ENCODE measurements at places on chromosomes 6 and 20.

DNA sequence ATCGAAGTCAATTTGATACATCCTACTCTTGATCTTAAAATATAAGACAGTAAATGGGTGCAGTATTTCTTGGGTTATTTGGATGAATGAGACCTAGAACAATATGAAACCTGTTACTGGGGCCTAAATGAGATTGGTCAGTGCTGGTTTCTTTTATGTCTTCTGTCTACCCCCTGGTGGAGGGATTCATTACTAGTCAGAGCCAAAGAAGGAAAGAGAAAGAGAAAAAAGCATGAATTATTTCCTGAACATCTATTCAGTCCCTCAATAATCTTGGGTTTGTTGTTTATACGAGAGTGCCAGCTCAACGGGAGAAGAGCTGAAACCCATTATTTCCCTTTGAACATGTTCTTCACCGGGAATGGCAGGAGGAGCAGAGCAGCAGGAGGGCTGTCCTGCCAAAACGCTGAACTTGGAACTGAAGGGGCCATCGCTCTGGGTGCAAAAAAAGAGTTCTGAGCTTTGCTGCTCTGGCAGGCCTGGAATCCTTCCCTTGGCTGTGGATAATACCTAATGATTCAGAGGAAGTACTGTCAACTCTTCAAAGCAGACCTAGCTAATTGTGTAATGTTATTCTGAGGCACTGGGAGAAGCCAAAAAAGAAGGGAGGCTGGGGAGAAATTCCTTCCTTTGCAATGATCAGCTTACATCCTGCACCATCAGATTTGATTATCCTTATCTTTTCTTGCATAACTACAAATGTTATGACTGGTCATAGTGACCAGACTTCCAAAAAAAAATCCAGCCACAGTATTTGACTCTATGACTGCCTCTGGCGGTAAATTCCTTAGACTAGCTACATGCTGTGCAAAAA lies 72.0 kb downstream of the BLOC1S5 start:
- DNase-seq: no peak

DNA sequence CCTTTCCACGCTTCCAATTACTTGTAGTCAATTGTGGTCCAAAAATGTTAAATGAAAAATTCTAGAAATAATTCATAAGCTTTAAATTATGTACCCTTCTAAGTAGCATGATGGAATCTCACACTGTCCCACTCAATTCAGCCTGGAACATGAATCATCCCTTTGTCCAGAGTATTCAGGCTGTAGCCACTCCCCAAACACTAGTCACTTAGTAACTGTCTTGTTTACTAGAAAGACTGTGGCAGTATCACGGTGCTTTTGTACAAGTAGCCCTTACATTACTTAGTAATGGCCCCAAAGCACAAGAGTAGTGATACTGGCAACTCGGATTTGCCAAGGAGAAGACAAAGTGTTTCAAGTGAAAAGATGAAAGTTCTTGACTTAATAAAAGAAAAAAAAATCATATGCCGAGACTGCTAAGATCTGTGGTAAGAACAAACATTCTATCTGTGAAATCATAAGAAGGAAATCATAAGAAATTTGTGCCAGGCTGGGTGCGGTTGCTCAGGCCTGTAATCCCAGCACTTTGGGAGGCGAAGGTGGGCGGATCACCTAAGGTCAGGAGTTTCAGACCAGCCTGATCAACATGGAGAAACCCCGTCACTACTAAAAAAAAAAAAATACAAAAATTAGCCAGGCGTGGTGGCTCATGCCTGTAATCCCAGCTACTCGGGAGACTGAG lies 168.5 kb upstream of the SIM1 start:
- no peak for DNase-seq

DNA sequence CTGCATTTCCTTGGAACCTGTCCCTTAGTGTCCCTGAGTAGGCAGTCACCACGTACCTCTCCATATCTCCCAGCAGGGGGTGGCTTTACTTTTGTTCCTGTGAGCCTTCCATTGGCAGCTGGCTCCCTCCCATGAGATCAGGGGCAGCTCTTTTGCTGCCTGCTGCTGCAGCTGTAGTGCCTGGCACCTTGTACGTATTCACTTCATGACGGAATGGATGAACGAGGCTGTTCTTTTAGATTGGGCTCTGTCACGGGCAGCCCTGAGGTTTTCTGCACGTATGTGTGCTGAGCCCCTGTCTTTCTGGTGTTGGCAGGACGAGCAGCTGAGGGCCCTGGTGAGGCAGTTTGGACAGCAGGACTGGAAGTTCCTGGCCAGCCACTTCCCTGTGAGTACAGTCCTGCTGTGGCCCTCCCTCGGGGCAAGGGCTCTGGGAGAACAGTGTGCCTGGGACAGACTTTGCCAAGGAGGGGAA lies 14.6 kb downstream of the MYBL2 start:
- no peak for DNase-seq

GRCh38 chr20:56420940-56421688 lies 9.1 kb downstream of the CASS4 start:
- no peak for DNase-seq

DNA sequence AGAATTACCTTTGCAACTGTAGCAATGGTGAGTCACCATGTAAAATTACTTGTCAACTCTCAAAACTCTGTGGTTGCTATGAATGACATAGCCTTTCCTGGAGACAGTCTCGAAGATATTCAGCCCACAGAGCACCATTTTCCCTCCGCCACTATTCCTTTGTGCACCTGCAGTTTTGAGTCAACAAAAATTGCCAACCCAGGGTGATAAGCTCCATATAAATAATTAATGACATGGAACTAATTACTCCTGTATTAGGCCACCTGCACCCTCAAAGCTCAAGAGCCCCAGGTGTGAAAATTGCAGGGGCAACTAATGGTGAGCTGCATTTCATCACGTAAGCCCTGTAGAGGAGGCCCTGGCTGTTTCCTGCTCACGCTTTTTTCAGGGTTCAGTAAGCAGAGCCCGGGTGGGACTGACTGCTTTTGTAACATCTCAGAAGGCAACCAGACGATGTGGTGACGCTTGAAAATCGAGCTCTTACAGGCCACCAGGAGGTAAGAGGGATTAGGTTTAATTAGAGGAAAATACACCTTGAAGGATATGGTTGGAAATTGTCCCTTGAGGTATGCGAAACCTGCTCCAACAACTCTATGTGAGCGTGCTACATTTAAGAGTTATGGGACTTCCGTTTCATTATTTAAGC lies 70.8 kb downstream of the BMP2 start:
- no peak for DNase-seq

- no peak for DNase-seq
Measured at GRCh38 chr6:48735846-48736245, 624.8 kb upstream of the PTCHD4 start.

- DNase-seq: no peak
Measured at GRCh38 chr20:32586291-32586690, 1.2 kb upstream of the NOL4L start.

- DNase-seq: no peak
Measured at GRCh38 chr6:21521276-21521675, 72.3 kb upstream of the SOX4 start.

DNA sequence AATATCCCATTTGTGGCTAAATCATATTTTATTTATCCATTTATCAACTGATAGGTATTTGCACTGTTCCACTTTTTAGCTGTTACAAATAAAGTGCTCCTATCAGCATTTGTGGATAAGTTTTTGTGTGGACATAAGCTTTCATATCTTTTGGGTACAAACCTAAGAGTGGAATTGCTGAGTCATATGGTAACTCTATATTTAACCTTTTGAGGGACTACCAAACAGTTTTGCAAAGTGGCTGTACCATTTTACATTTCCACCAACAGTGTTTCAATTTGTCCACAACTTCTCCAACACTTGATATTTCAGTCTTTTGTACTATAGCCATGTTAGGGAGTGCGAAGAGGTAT lies 23.6 kb upstream of the ECHDC1 start:
- DNase-seq: no peak

GRCh38 chr6:84228198-84228543 lies 728 bp upstream of the CEP162 start:
- no peak for DNase-seq

DNA sequence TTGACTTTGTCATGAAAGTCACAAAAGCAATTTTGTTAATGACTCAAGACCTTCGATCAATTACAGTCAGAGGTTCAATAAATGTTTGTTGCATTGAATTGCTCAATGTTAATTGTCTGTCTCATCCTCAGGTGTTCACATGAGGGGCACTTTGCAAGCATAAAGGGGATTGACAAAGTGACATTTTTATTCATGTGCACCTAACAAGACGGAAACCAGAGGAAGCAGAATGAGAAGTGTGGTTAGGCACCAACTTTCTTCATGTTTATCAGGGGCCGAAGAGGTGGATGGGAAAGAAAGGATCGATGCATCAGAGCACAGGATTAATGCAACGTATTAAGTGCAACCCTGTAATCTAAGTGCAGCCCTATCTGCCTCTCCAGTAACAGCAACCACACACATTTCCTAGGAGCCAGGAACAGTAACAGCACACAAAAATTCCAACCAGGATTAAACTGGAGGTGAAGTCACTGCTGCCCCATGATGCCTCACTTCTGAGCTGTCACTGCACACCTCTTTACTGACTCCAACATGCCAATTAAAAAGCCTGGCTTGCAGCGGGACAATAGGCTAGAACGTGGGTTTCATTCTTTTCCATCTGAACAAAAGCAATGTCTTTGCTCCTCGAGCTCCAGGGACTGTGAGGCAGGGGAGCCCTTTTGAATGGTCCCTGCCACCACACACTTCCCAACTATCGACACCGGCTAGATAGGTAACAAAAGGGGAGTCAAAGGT lies 262.7 kb downstream of the CD83 start:
- DNase-seq: no peak

DNA sequence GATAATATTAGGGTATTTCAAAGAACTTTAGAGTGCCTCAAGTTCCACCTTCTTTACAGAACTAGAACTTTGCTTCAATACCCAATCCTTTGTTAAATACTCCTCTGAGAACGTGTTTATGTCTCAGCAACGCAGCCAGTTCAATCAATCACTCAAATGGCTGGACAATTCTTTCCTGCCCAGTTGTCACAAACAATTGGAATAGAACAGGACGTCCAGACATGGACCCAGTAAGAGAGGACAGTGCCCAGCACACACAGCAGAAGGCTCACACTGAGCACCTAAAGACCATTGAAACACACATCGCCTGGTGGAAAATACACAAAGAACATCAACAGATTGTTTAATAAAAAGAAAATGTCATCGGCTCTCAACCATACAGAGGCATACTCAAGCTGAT lies 140.6 kb downstream of the TTLL2 start:
- no peak for DNase-seq

- DNase-seq: no peak
Measured at GRCh38 chr20:31260326-31260932, 3.0 kb downstream of the DEFB115 start.

DNA sequence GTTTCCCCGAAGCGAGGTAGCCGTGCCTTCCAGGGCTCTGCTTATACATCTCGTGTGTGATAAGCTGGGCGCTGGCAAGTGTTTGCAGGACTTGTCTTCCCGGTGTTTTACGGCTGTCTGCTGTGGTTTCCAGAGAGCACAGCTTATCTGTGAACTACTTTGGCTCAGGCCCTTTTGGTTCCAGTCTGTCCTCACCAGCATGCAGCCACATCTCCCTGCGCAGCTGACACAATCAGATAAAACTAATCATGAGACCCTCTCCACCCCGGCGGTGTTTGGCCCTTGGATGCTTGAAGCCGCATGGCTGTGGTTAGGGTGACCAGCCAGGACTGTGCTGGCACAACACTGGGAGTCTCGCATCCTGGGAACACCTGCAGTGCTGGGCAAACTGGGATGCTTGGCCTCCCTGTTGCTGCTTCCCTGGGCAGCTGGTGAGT lies 241.8 kb upstream of the FOXQ1 start:
- DNase-seq: no peak

- DNase-seq: no peak
Measured at GRCh38 chr20:41618807-41619311, 682 bp upstream of the CHD6 start.

- no peak for DNase-seq
Measured at GRCh38 chr20:48668451-48668946, 159.3 kb downstream of the PREX1 start.

- peak; percentile 62 for DNase-seq
Measured at GRCh38 chr6:138692058-138692977, 81.3 kb upstream of the CCDC28A start.

DNA sequence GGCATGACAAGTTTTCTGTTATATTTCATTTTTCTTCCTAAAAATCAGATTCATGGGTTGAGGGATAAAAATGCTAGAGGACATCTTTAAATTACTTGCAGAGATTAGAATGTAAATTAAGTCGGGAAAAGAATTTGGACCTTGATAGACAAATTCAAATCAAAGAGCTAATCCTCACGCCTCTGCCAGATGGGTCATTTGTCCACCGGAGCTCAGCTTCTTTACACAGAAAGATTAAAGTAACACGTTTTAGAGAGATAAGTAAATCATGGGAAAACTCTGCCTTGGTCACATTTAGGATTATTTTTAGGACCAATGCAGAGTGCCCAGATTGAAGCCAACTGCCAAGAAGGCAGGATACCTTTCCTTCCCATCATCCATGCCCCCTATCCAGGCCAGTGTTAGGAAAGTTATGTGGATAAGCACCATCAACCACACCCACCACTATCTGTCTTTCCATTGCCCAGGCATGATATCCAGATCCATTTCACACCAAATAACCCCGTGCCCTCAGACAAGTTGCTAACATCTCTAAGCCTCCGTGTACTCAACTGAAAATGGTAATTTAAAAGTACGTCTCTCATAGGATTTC lies 397.4 kb upstream of the PLCB4 start:
- no peak for DNase-seq

GRCh38 chr6:39892490-39893129 lies 41.7 kb downstream of the MOCS1 start:
- DNase-seq: no peak

- DNase-seq: no peak
Measured at GRCh38 chr20:12927489-12927888, 81.3 kb upstream of the SPTLC3 start.

GRCh38 chr6:89184344-89184743 lies 32.8 kb downstream of the GABRR1 start:
- DNase-seq: no peak

DNA sequence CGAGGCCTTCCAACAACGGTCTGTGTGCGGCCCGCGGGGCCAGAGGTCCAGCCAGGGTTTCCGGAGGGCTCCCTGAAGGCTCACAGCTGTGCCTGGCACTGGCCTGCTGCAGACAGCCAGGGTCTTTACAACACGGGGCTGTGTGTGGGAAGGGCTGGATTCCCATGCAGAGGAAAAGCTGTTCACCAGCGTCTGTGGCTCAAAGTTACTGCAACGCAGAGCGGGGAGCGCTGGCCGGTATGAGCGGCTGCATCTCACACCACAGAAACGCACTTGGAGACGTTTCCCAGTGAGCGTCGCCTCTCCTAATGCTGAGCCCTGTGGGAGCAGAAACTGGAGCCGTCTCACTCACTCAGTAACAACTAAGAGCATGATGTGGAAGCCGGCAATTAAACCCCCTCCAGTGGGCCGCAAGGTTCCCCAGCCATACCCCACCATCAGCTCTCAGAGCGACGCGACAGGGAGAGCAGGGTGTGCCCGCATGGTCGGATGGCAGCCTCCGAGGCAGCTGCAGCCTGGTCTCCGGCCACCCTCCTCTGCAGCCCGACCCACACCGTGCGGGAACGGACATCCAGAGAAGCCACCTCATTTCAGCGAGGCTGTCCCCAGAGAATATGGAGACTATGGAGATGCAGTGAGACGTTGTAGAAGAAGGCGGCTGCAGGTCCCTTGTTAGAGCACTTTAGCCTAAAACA lies 42.6 kb downstream of the DLL1 start:
- no peak for DNase-seq

GRCh38 chr6:45724511-45724910 lies 291.1 kb downstream of the CLIC5 start:
- DNase-seq: no peak

Data from activated naive CD4-positive, alpha-beta T cell treated with anti-CD3 and anti-CD28 coated beads, Interleukin-2, amount 50 U/mL, for 16 hours (primary cell).